AML-193 (cell line): ENCODE measurements at places on chromosomes 12 and 14.

DNA sequence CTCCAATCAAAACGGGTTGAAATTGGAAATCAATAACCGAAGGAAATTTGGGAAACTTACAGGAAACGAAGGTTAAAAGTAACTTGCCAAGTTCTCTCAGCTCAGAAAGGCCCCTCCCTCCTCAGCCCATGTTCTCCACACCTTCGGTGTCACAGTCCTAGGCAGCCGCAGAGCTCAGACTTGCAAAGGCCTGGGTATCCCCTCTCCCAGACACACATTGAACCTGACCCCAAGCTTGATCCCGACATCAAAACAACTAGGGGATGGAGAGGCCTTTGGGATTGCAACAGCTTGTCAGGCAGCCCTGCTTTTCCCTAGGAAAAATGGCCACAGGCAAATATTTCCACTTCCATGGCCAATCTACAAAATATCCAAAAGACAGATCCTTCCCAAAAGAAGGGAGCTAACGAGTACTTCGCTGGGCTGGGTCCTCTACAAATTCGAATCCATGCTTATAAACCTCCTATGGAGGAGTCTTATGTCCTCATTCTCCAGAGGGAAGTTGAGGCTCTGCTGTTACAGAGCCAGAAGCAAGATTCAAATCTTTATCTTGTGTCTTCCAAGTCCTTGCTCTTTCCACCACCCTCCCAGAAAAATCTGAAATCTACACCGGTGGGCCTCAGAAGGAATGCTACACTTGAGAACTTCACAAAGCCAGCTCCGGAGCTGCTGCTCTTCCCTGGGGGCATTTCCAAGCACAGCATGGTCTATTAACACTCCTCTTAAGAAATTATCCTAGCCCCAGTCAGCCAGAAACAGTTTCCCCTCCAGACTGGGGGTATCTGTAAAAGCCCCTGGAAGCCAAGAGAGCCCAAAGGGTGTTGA lies 35.7 kb upstream of the PNMA1 start:
- DNase-seq, result no peak

- DNase-seq, result no peak
These were observed 2.0 kb downstream of the DYRK2 start for GRCh38 chr12:67650388-67651131.

- DNase-seq, result no peak
These were observed 173.9 kb downstream of the CACNA1C start for GRCh38 chr12:2226641-2227040.

GRCh38 chr12:57881475-57881874 lies 34.9 kb upstream of the CTDSP2 start:
- no peak for DNase-seq

DNA sequence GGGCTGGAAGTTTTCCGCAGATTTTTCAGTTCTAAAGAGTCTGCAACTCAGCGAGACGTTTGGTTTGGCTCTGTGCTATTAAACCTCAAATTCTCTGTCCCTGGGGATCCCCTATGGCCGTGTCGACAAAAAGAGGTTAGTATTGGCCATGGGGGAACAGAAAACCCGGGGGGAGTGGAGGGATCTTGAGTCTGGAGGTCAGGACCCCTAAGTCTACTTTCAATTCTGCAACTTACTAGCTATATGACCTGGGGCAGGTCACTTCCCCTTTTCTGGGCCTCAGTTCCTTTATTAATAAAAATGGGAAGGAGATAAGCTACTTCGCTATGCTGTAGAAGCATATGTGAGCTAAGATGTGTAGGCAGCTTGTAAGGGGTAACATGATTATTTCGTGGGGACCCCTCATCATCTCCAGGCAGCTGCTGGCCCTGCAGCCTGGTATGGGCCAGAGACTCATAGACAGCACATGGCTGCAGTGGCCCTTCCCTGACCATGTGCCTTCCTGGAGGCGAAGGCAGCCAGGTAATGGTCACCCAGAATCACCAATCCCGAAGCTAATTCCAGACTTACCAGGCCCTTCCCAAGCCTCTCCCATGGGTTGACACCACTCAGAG lies 8.6 kb downstream of the ASB2 start:
- DNase-seq, result peak; percentile 57

DNA sequence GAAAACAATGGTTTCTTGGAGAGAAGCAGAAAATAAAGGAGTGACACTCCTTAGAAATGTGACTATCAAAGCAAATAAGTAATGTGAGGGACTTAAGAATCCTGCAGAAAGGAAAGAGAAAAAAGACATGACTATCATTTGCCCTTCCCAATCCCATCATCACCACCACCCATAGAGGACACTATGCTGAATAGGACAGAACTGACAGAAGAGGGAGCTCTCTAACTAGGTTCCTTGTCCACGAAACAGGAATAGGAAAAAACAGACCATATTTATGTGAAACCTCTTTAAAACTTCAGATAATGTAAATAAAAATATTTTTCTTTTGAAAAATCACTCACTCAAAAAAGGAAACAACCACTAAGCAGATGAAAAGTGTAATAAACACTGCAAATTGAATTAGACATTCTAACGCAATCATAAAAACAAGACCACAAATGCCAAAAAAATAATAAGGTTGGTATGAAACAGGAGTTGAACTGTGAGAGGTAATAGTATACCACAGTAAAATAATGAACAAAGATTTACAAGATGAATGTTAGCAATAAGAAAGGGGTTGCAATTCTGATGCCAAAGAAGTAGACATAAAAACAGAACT lies 24.1 kb downstream of the KLRD1 start:
- DNase-seq, result peak; percentile 61

GRCh38 chr14:85921241-85921640 lies 391.3 kb downstream of the FLRT2 start:
- DNase-seq, result no peak

- no peak for DNase-seq
These were observed 22.5 kb downstream of the SLC38A6 start for GRCh38 chr14:61003571-61003970.

- no peak for DNase-seq
These were observed 247.2 kb upstream of the EGLN3 start for GRCh38 chr14:34198096-34198495.

- no peak for DNase-seq
These were observed 216.7 kb downstream of the GRIN2B start for GRCh38 chr12:13764748-13765147.

DNA sequence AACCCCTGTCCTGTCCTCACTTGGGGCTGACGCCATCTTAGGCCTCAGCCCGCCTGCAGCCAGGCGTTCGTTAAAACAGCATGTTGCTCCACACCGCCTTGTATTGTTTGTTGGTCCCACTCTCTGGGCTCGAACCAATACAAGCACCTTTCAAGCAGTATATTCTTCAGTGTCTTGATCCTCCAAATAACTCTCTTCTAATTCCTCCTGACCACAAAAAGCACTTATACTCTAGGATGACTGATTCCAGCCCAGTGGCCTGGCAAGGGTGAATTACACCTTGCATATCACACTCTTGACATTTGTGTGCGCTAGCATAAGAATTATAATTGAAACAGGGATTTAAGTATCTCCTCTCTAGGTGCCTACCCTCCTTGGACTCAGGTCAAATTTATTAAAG lies 7.1 kb downstream of the CCER1 start:
- no peak for DNase-seq

- no peak for DNase-seq
These were observed 15.7 kb upstream of the SLC6A12 start for GRCh38 chr12:229441-230191.

DNA sequence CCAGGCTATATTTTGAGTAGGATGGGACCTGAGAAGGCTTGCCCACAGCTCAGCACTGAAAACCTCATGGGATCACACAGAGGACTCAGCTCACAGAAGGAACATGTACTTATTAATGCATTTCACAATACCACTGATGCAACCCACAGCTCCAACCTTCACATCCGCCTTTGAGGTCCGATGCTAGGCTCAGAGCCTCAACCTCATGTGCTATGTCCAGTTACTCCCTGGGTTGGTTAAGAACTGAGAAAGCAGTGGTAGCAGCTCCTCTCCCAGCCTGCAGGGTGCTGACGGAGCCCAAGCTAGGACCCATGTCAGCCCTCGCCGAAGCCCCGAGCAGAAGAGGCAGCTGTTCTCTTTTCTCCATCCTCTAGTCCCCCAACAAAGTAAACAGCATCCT lies 52.9 kb downstream of the SPTB start:
- DNase-seq, result peak; percentile 83

DNA sequence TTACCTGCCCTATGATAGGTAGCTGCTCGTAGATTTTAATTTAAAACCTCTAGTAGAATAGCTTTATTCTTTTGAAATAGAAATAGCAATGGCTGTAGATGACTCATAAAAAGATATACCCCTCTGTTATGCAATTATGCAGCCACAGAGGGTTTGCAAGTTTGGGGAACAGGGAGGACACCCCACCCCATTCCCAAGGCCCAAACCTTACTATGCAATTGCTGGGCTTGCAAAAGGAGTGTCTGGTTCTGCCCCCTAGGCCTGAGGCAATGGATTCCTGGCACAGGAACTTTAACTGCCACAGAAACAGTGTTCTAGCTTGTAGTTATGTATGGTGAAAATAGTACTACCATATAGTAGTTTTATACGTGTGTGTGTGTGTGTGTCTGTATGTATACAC lies 403.3 kb downstream of the ADAMTS20 start:
- peak; percentile 74 for DNase-seq

- no peak for DNase-seq
These were observed 2.9 kb downstream of the TMEM229B start for GRCh38 chr14:67485501-67486095.

GRCh38 chr12:106954462-106955376 lies 988 bp upstream of the TMEM263 start:
- DNase-seq, result no peak

- no peak for DNase-seq
These were observed 26.6 kb upstream of the APPL2 start for GRCh38 chr12:105262461-105263184.

DNA sequence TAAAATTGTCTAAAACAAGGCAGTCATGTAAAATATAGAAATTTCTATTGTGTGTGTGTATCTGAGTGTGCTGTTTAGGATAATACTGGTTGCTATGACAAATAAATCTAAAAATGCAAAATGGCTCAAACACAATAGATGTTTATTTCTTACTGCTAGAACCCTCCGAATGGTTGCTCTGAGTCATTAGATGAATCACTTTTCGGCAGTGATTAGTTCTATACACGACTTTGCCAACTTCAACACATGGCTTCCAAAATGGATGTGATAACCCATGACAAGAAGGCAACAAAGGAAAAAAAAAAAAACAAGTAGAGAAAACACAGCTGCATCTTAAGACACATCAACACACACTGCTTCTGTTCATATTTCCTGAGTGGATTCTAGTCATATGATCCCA lies 729.2 kb downstream of the AACS start:
- no peak for DNase-seq

DNA sequence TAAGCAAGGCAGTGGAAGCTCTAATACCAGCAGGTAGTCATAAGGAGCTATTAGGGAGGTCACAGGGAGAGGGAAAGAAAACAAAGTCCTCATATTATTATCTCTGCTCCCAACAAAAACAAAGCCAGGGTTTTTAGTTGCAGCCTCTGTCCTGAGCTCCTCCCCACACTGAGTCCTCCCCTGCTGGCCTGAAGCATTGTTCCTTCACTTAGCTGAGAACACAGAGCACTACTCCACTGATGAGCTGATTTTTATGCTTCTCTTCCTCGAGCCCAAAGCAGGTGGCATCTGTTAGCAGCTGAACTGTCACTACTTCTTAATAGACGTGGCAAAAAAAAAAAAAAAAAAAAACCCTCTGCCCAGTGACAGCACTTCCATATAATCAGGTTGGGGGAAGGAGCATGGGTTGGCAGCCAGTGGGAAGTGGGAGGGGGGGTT lies 10.5 kb upstream of the STAC3 start:
- DNase-seq, result no peak

- DNase-seq, result no peak
These were observed 7.1 kb upstream of the IFNG-AS1 start for GRCh38 chr12:67982164-67982563.

DNA sequence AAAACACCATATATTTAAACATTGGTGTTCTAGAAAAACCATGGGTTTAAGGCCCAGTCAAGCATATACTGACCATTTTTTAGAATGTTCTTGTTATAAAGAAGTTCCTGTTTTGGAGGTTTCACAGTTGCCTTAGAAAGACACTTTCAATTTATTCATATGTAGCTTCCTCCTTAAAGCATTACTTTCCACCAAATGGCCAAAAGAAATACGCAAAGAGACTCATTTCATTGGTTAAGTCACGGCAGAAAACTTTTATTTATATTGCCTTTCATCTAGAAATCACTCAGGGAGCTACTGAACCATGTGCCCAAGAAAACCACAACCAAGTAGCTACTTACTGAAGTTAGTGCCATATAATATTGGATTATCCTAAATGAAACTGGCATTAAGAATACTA lies 40.0 kb downstream of the MYBPC1 start:
- no peak for DNase-seq

DNA sequence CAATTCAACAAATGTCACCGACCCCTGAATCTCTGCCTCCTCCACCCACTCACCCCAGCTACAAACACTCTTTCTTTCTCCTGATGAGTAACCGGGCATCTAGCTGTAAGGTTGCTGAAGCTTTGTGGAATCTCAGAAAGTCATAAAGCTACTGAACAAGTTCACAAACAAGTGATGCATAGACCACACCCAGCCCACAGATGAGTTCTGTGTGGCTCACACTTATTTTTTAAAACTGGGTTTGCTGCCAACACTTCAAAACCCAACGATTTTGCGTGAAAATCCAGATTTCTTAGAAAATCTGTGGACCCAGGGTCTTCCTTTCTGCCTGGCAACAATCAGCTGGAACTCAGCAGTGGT lies 96.1 kb downstream of the APAF1 start:
- no peak for DNase-seq

- DNase-seq, result no peak
These were observed 64.9 kb upstream of the LMNTD1 start for GRCh38 chr12:25617991-25618390.

- no peak for DNase-seq
These were observed at the start of gene DAO for GRCh38 chr12:108879615-108880254. Gene DAO, plus strand, starts transcription at chr12:108880092. Its CDS starts 4,915 bp downstream, at chr12:108885007.

DNA sequence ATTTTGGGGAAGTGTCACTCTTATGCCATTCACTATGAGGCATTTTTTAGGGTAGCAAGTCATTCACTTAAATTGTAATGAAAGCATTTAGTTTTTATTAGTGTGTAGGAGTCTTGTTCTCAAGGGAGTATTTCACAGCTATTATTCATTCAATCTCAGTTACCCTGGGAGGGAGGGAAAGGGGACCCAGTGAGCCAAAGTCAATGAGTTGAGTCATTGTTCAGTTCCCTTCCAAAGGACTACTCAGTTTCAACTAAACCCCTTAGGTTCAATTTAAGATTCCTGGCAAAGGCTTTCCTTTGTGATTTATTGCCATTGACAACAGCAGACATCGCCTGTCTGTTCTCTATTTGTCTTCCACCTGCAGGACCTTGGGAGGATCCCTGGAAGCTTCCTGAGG lies 29.3 kb upstream of the RASSF8 start:
- no peak for DNase-seq

GRCh38 chr14:70152704-70153103 lies 36.0 kb downstream of the SLC8A3 start:
- no peak for DNase-seq

GRCh38 chr12:75660107-75660530 lies 148.7 kb upstream of the KRR1 start:
- no peak for DNase-seq

DNA sequence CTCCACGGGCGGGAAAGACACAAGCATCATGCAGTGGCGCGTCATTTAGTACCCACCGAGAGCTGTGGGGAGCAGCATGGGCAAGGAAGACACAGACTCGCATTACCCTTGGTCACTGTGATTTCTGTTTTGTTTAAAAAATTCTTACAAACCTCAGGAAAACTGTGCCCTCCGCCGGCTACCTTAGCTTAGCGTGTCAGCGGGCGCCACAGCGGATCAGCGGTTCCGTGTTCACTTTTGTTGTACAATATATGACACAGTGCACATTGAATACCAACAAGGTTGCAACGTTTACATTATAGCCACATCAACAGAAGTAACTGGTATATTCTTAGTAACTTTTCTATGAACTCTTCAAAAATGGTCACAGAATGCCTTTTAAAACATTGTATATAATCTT lies 125.2 kb upstream of the EVL start:
- no peak for DNase-seq
